Stimulated activated CD4-positive, alpha-beta T cell treated with anti-CD3 and anti-CD28 coated beads, Interleukin-1b, Interleukin-23, amount 100 ng/mL, for 24 hours (primary cell): ENCODE measurements at places on chromosomes 12 and 14.

- no peak for DNase-seq
Measured at GRCh38 chr14:54881235-54881760, 21.3 kb downstream of the GCH1 start.

GRCh38 chr14:95895720-95896119 lies 19.1 kb downstream of the TUNAR start:
- no peak for DNase-seq

DNA sequence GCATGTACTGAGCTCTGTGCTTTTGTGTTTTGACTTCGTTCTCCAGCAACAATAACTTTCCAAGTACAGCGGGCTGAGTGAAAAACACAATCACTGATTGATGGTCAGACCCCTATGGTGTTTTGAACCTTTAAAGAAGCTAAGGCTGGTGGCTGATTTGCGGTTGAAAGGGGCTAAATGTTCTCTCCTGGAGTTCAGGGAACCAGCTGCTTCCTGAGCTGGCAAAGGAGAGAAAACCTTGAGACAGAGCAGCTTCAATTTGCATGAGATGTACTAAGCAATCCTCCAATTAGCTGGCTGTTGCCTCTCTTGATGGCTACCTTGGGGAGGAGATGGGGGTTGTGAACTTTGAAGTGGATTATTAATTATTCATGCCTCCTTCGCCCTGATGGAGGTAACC lies 546.7 kb upstream of the SEL1L start:
- DNase-seq, result no peak

DNA sequence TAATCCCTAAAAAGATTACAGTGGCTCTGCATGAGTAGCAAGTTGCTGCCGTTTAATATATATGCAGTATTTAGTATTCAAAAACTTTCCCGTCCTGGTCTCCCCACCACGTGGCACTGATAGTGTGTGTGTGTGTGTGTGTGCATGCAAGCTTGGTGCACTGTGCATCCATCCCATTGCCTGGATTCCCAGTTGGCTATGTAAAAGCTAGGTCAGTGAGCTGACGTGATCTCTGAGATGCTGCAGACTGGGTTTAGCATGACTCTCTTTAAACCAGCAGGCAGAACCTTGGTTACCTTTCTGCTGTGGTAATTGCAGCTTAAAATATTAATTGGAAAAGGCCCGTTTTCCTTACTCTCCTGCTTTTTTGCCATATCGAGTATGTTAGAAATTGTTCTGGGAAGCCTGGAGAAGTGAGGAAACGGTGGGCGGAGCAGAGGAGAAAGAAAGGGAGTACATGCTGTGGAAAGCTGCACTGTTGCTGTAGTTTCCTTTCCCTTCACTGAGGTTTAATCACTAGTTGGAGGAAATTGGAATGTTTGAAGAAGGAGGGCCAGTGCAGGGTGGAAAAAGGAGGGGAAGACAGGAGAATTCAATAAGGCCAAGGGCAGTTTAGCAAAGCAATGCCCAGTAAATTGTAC lies 4.0 kb upstream of the CNTN1 start:
- DNase-seq, result no peak

- DNase-seq, result no peak
Measured at GRCh38 chr14:104359301-104359968, 220.1 kb upstream of the C14orf180 start.

DNA sequence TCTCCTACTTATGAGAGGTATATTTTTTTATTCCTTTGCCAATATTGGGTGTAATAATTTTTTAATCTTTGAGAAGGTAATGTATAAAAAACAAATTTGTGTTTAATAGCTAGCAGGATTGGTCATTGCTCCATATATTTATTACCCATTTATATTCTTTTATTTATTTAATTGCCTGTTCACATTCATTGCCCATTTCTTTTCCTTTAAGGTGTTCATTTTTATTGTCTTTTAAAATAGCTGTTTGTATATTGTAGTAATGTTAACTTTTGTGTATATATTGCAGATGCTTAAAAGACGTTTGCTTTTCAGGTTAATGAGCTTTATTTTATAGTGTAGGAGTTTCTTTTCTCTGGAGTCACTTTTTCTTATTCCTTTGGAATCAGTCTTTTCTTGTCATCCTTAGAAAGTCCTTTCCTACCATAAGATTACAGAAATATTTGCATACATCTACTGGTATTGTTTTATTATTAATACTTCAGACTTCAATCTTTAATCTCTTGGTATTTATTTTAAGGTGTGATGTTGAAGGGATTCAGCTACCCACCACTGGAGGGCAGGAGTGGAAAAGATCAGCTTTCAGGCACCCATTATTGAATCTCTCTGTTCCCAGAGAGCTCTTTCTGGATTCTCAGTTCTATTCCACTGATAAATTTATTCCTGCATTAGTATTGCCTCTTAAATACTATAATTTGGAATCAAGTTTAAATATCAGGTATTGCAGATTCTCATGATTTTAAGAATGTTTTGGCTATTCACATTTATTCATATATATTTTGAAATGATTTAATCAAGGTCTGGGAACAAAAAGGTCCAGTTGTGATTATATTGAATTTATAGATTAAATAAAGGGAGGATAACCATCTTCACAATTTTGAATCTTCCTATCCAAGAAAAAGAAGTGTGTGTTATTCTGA lies 17.3 kb downstream of the PPM1A start:
- no peak for DNase-seq

DNA sequence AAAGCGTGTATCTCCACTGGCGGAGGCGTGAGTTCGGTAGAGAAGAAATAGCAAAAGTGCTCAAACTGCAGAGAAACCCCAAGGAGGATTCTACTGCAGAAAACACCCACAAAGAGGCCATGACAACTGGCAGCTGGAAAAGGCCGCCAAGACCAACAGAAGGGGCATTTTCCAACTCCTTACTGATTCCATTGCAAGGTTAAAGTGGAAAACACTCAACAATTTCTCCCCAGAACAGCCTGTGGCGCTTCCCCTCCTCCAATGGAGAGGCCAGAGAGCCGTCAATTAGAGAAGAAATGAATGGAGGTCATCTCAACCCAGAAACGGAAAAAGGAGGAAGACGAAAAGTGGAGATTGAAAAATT lies 618 bp upstream of the ANKRD52 start:
- no peak for DNase-seq

DNA sequence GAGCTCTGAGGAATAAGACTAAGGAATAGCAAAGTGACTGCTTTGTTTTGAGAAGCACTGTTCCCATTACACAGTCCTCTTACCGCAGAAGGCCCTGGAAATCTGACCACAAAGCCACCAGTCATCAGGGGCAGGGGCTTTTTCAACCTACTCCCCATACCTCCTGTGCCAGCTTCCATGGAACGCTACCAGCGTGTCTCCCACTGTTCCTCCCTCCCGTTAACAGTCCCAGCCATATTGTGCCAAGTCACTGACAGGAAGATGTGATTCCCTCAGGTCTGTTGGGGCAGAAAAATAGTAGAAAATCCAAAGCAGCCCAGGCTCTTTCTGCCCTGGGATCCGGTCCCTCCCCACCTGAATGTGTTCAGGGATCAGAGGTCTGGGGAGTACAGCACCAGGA lies 46.6 kb upstream of the VPS33A start:
- DNase-seq, result no peak

DNA sequence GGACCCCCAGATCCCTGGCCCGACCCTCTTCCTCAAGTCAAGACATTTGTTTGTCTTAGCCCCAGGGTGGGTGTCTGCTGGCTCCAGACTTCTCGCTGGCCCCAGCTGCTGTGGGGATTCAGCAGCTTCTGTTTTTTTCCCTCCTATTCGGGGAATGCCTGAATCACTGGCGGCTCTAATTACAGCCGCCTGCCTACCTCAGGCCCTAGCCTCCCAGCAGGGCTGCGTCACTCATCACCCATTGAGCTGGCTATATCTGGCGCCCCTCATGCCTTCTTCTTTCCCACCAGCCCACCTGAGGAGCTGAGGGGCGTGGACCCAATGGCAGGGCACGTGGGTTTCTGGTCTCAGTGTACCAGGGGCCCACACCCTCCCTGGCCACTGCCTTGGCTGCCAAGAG lies 10.1 kb downstream of the KRT80 start:
- DNase-seq, result no peak

DNA sequence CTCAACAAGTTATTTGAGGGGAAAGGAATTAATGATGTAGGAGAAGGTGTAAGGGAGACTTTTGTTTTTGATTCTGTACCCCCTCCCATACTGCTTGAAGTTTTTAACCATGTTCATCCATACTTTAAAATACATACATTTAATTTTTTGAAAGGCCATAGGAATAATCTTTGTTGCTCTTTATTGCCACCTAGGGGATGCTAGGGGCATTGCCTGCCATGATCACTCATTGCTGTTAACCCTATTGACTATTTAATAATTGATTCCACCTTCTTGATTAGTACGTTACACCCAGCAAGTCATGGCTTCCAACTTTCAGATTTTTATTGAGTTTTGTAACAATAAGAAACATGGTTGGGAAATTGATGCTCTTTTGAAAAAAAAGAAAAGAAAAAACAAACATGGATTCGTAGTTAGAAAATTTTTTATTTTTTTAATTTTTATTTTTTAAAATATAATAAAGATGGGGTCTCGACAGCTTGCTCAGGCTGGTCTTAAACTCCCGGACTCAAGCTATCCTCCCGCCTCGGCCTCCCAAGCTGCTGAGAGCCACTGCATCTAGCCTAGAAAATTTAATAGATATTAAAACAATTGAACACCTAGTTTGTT lies 8.5 kb upstream of the PRKAB1 start:
- no peak for DNase-seq

DNA sequence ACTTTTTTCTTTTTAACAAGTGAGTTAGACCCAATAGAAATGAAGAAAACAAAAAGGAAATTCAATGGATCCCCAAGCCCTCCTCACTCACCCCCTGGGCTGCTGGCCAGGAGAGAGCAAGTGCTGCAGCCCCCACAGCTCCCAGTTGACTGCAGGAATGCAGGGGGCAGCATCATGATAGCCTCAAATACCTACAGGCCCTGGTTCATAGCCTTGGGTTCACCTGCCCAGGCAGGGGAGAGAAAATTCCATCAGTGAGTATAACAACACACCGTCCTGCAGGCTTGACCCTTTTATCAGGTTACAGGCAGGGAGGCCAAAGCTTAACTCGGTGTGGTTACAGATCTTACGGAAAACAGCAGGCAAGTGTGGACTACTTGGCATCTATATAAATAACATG lies 76.3 kb downstream of the PHLDA1 start:
- no peak for DNase-seq

DNA sequence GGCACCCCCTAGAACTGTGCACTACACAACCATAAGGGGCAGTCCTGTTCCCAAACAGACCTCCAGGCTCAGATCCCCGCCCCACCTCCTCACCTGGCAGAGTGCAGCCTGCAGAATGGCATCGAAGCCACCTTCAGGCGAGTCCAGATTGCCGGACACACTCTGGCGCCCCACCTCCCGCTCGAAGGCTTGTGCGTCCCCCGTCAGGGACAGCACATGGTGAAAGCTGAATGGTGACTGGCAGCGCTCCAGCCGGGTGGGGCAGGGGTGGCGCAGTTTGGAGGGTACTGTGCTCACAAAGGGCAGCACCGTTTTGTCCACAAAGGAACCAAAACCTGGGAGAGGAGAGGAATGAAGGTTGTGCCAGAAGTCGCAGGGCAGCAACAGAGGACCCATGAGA lies 10.6 kb downstream of the ITGB7 start:
- DNase-seq, result no peak

DNA sequence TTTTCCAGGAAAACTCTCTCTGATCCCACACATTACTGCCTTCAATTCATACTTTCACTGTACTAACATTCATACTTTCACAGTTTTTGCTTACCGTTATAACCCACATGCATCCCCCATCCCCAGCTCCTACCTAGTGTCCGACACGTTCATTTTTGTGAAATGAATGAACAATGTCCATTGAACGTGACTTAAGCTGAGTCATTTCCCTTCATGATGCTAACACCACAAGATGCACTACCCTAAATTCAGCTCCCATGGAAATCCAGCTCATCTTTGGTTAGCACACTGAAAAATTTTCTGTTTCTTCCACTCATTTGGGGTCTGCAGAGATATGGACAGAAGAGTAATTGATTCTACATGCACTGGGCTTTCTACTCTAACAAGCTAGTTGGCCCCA lies 84.7 kb downstream of the GALNT4 start:
- no peak for DNase-seq

DNA sequence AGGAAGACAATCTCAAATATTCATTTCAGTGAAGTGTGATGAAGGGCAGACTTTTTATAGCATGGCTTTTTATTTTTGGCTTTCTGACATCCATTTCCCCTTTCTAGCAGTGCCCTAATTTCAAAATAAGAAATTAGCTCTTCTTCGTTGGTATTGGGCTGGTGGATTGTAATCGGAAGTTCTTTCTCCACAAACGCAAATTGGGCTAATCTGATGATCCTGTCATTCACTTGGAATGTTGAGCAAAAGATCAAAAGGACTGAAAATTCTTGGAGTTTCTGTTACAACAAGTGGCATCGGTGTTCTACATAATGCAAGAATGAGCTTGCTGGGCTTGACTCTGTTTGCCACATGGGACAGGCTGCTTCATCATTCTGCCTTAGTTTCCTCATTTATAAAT lies 1182.8 kb downstream of the FLRT2 start:
- DNase-seq, result no peak

DNA sequence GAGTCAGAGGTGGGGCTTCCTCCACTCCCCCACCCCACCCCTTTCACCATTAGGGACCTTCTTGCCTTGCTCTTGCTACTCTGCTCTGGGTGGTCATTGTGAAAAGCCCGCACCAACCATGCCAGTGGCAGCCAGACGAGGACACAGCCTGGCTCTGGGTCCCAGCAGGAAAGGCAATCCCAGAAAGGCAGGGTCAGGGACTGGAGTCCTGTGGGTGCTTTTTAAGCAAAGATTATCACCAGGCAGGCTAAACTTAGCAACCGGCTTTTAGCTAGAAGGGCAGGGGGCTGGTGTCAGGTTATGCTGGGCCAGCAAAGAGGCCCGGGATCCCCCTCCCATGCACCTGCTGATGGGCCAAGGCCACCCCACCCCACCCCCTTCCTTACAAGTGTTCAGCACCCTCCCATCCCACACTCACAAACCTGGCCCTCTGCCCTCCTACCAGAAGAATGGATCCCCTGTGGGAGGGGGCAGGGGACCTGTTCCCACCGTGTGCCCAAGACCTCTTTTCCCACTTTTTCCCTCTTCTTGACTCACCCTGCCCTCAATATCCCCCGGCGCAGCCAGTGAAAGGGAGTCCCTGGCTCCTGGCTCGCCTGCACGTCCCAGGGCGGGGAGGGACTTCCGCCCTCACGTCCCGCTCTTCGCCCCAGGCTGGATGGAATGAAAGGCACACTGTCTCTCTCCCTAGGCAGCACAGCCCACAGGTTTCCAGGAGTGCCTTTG lies 1.2 kb upstream of the GAPDH start:
- no peak for DNase-seq
